ENCODE measurements at places on chromosomes 1 and 21.

DNA sequence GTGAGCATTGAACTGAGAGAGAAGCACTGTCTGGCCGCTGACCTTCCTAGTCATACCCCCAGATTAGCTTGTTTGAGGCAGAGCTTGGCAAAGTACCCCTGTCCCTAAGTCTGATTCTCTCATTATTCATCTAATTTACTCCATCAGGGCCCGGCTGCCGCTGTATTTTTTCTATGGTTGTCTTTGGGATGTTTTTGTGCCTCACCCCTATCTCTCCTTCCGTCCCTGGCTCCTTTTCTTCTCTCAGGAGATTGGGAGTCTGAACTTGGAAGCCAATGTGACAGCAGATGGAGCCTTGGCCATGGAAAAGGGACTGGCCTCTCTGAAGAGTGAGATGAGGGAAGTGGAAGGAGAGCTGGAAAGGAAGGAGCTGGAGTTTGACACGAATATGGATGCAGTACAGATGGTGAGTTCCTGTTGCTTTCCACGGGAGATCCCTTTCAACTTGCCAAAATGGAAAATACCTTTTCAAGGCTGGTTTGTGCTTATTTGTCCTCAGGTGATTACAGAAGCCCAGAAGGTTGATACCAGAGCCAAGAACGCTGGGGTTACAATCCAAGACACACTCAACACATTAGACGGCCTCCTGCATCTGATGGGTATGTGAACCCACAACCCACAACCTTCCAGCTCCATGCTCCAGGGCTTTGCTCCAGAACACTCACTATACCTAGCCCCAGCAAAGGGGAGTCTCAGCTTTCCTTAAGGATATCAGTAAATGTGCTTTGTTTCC is 53.9 kb downstream of the LAMC2 start:
- no peak for DNase-seq

- DNase-seq = no peak
Measured at GRCh38 chr1:29498126-29499103, 262.1 kb downstream of the PTPRU start.

GRCh38 chr1:226677027-226678020 is 61.8 kb downstream of the ITPKB start:
- DNase-seq = no peak

DNA sequence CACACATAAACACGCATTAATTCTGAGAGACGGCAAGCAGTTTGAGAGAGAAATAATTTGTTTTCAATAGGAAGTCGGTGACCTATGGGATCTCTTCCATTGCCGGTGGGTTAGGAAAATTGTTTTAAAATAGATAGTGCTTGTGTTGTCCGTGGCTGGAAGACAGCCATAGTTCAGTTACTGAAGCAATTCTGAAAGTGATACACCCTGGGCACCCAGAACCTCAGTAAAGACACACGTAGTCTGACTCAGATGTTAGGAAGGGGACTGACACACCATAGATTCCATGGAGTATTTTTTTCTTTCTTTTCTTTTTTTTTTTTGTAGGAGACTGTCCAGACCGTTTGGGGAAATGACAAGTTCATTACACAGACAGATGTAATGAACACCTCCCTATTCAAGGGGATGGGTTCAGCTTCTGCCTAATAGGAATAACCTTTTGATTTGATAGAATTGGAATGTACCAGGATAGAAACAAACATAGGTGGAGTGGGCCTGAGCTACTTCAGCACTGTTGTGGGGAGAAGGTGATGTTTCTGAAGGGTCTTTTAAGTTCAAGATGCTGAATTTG is 1.6 kb downstream of the C1orf21 start:
- no peak for DNase-seq

DNA sequence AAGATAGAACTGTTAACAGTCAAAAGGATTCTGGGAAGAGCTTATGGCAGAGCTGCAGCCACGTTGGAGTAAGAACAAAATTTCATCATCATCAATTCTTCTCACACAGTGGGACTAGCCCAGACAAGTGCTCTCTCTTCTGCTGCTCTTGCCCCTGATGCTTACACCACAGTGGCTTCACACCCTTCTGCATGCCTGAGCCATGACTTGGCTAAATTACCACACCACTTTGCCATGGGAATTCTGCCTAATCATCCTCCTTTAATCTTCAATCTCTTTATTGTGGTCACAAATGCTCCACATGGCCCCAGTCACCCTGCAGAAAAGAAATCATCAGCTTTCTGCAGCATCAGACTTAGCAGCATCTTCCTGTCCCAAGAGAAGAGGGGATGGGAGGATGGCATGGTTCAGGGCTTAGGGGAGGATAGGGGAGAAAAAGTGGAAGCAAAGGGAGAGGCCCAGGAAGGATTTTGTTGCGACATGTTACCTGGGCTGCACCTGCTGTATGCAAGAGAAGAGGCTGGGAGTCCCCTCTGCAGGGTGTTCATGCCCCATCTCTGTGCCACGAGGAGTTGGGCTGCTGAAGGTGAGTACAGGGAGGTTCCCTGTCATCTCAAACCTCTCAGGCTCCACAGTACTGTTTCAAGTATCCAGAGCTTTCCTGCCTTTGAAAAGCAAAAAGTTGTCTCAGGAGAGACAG is 9.0 kb upstream of the RPTN start:
- DNase-seq = no peak

DNA sequence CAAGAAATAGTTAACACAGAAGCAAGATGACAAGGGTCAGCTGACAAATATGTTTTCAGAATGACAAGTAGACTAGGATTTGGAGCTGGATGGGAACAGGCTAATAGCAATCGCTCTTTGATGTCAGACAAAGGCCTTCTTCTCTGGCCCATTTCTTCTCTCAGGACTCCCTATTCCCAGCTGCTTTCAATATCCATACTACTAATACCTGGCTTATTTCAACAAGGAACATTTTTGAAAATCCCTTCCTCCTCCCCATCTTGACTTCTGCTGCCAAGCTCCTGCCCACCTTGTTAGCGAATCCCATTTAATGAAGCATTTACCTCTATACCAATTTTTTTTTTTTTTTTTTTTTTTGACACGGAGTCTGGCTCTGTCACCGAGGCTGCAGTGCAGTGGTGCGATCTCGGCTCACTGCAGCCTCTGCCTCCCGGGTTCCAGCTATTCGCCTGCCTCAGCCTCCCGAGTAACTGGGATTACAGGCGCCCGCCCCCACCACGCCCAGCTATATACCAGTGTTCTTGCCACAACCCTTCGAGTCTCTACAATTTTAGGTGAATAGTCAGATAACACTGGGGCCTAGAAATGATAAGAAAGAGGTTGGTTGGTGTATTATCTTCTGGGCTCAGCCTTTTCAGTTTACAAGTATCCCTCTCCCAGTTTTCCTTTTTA is 68.4 kb downstream of the MACF1 start:
- no peak for DNase-seq

- no peak for DNase-seq
Measured at GRCh38 chr1:115654125-115654524, 12.4 kb downstream of the VANGL1 start.

All from GM12864 (cell line).